ENCODE measurements at places on chromosomes 12 and 14.

- no peak for DNase-seq
Measured at GRCh38 chr12:12217018-12217359, 49.9 kb downstream of the LRP6 start.

DNA sequence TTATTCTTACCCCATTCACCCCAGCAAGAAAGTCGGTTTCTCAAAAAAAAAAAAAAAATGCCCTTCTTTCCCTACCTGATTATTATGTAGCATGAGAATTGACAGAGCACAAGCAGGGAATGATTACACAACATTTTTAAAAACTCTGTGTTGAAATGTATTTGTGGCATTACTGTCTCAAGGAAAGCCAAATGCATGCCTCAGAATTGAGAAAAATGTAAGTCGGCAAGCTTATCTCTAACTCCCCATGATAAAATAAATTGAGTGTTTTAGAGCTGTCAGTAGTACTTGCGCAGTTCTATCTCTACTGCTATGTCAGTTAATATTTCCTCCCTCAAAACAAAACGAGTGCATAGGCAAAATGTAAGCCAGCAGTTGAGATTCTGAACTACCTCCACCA is 25.7 kb downstream of the ANO4 start:
- no peak for DNase-seq

- no peak for DNase-seq
Measured at GRCh38 chr12:109239691-109240090, 69.4 kb downstream of the FOXN4 start.

- no peak for DNase-seq
Measured at GRCh38 chr14:44940211-44940610, 21.5 kb downstream of the KLHL28 start.

DNA sequence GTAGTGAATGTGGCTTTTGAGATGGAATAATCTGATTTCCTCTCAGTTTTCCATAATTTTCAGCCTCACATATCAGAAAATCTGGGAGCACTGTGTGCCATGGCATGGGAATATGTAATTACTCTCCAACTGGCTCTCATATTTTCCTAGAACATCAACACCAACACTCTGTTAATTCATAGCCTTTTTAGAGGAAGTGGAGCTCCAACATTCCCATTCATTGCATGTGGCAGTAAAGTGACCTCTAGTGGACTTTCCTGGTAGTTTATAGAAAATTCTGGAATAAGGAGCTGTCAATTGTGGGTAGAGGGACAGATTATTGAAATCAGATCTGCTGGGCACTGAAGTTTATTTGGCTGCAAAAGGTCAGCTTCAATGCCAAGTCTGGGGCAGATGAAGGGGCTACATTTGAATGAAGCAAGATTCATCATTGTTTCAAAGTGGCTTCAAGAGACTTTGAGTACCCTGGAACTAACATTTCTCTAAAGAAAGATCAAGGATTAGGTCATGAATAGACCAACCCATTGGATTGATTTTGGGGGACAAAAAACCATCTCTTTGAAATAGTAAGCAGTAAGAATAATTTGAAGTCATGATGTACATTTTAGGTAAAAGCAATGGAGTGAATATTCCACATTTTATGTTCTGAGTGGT is 23.6 kb upstream of the USP44 start:
- DNase-seq = no peak

- DNase-seq = no peak
Measured at GRCh38 chr14:103763730-103764488, 48.3 kb downstream of the ZFYVE21 start.

GRCh38 chr12:129196927-129197326 is 343.6 kb downstream of the GLT1D1 start:
- DNase-seq = no peak

- no peak for DNase-seq
Measured at GRCh38 chr14:104119119-104119487, 19.3 kb upstream of the KIF26A start.

DNA sequence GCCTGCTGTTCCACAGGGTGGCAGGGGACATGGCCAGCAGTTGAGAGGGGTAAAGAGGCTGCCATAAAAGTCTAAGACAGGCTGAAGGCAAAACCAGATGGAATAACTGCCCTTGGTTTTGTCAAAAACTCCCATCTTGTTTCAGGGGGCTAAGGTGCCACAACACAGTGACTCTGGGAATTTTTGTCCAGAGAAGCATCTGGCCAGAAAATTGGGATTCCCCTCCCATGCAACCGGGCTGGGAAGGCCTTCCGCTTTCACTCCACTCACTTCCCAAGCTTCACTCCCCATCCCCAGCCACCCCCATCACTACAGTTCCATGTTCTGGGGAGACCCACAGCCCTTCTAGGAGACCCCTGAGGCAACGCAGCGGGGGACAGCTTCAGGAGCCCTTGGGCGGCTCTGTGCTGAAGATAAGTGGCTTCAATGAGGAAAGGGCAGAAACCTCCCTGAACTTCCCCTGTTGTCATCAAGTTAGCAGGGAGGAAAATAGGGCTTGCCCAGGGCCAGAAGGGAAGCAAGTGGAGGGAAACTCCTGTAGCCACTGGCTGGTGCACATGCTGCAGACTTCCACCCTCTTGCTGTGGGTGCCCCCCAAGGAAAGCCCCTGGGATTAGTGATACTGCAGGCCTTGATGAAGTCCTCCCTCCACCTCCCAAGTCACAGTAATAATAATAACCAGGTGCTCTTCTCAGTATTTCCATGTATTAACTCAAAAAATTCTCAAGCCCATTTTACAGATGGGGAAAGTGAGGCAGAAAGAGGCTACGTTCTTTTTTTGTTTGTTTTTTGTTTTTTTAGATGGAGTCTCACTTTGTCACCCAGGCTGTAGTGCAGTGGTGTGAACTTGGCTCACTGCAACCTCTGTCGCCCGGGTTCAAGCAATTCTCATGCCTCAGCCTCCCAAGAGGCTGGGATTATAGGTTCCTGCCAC is 6.0 kb downstream of the TMEM229B start:
- no peak for DNase-seq

DNA sequence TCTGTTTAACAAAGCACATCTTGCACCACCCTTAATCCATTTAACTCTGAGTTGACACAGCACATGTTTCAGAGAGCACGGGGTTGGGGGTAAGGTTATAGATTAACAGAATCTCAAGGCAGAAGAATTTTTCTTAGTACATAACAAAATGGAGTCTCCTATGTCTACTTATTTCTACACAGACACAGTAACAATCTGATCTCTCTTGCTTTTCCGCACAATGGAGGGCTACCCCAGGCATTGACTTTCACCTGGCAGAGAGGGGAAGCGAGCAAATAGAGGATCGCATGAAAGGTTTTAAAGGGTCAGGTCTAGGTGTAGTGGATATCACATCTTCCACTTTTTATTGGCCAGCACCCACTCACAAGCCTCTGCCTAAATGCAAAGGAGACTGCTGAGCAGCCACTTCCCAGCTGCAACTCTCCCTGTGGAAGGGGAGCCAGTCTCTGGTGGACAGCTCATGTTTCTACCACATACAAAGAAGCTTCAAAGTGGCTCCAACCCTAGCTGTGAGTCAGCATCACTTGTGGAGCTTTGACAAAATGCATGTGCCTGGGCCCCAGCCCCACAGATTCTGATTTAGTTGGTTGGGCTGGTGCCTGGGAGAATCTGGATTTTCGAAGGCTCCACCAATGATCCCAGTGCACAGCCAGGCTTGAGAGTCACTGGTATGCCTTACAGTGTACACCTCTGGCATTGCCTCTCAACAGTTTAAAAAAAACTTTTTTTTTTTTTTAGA is 7.2 kb upstream of the FNTB start:
- DNase-seq = no peak

- no peak for DNase-seq
Measured at GRCh38 chr14:62081012-62081612, 318.9 kb downstream of the SNAPC1 start.

DNA sequence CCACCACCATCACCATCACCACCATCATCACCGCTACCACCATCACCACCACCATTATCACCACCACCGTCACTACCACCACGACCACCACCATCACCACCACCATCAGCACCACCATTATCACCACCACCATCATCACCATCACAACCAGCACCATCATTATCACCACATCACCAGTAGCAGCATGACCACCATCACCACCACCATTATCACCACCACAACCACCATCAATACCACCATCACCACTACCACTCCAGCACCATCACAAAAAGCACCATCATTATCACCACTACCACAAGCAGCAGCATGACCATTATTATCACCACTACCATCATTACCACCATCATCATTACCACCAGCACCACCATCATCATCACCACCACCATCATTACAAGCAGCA is 62.1 kb downstream of the MVK start:
- DNase-seq = no peak

DNA sequence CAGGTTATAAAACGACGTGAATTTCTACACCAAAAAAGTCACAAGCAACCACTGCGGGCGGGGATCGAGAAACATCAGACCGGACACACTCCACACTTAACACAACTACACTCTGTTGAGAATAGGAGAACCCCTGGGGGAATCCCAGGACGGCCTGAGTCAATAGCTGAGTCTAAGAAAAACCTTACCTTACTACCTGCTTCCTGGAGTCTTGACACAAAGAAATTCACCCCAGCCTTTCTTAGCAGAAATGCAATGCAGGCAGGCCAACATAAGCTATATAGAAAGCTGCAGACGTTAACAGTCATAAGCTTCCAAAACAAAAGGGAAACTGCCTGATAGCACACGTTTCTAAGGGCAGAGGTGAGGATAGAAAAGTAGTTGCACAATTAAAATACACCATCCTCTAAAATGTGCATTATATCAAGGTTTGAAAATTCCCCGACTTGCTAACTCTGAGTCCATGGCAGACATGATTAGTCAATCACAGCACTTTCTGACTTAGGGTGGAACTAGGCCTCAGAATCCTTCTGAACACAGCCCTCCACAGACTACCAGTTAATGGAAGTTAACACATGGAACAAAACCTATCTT is 68.0 kb downstream of the CCDC88C start:
- DNase-seq = no peak

DNA sequence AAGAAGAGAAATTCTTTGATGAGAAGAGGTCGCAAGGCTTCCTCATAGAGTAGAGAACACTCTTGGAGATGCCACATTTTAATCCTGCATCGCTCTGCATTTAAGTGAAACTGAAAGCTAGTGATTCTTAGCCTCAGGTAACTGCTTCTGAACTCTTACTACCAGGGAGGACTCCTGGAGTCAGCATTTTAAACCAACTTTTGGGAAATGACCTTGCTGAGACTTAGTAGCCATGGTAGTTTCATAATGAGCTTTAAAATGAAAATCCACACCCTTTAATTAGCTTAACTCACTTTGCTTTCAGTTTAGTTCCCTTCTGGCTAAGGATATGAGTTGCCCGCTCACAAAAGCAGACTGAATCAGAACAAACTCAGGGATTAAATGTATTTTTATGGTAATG is 80.3 kb downstream of the SYNE2 start:
- DNase-seq = no peak

GRCh38 chr12:68746572-68747180 is 700 bp downstream of the SLC35E3 start:
- DNase-seq = peak; percentile 4

DNA sequence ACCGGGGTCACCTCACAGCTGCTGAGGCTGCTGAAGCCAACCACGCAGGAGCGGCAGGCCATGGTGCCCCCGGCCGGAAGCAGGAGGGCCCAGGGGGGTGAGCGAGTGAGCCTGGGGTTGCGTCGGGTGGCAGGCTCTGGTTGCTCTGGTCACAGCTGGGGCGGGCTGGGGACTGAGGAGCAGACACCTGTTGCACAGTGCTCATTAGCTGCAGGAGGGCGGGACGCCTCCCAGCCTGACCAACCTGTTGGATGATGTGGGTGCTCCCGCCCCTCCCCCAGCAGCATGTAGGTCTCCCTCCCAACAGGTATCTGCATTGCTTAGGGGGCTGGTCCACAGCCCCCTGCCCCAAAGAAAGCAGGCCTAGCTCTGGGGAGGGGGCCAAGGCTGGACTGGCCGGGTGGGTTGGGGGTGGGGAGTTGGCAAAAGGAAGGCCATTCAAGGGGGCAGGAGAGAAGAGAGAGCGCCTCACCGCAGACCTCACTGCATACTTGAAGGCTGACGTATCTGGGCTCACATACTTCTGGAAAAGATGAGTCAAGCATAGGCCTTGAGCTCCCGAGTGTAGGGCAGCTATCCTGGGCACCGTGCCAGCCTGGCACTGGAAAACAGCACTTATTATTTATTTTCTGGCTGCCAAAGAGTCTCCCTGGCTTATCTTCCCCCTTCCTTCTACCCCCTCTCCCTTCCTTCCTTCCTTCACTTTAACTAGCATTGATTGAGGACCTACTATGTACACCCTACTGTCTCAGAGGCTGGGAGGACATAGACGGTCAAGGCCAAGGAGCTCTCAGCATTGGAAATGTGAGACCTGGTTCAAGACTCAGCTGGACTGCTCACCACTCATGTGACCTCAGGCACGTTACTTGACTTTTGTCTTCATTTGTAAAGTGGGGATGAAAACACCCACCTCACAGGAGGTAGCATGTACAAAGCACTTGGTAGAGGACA is at the start of gene KRT80:
KRT80 (minus strand) TSS at position 174 of the 951 bp plus-strand sequence; CDS start at position 62, 112 bp downstream.
- DNase-seq = no peak

- no peak for DNase-seq
Measured at GRCh38 chr12:128069359-128069997, 197.5 kb upstream of the TMEM132C start.

DNA sequence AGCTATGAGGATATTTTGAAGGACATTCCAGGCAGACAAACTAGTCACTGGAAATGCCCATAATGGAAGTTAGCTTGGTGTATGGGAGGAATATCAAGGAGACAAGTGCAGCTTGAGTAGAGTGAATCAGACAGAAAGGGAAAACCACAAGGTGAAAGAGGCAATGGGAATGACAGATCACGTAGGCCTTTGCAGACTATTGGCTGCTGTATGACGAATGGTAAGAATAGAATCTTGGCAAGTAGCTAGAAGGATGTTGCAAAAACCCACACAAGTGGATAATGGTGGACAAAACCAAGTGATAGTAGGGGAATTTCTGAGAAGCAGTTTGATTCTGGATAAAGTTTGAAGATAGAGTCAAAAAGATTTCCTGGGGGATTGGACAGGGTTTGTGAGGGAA is 196.9 kb upstream of the NOVA1 start:
- no peak for DNase-seq

DNA sequence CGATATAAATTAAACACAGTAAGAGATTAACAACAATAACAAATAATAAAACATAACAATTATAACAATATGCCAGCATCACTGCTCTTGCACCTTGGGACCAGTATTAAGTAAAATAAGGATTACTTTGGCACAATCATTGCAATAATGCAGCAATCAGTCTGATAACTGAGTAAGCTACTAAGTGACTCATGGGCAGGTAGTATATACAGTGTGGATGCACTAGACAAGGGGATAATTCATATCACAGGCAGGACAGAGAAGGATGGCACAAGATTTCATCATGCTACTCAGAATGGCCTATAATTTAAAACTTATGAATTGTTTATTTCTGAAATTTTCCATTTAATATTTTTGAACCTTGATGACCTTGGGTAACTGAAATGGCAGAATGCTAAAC is 290.7 kb downstream of the ALG10B start:
- no peak for DNase-seq

GRCh38 chr12:13198876-13199275 is 2.4 kb downstream of the EMP1 start:
- DNase-seq = no peak
